Esophagus squamous epithelium (tissue), 5 donors: ENCODE measurements at places on chromosomes 5 and 9.

- DNase-seq, result no peak
These were observed 112.4 kb downstream of the INIP start for GRCh38 chr9:112605518-112605917.

DNA sequence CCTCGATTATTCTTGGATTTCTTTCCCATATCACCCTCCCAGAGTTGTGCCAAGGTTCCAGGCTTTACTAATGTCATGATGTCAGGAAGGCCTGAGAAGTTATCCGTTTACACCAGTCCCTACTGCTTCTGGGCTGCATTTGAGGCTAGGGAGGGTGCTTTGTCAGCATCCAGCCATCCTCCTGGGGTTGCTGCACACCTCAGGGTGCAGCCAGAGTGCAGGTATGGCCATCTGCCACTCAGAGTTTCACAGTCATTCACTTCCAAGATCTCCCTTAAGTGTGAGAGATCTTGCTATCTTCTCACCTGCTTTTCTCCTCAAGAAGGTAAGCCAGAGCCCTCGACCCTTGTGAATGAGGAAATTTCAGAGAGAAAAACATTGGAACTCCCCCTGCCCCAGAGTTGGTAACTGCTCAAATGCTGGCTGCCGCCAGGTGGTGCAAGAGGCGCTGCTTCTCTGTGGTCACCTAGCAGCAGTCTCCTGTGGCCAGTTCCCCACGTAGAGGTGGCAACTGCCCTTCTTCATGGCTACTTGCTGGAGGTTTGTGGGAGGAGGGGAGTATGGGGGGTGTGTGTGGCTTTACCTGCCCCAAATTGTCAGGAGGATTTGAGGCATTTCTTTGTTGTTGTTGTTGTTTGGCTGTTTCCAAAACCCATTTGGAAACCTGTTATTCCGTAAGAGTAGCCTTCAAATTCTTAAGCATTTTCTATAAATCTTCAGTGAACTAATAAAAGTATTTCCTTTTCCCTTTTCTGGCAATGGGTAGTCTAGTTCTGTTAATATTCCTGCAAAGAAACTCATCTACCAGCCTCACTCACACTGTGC, 259.6 kb upstream of the DMRT1 start:
- DNase-seq, result no peak

- no peak for DNase-seq
These were observed 156.4 kb upstream of the FTMT start for GRCh38 chr5:121695307-121695706.

DNA sequence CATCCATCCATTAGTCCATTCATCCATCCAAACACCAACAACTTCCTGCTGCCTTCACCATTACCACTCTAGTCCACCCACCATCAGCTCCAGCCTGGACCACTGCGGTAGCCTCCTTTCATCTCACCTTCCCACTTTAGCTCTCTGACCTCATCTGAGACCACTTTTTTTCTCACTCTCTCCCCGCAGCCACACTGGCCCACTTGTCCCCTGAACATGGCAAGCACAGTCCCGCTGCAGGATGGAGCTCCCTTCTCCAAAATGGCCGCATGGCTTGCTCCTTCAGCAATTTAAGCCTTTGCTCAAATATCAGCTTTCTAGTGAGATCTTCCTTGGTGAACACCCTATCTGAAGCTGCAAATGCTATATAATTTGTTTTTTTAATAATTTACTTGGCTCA, 11.1 kb downstream of the CSF1R start:
- DNase-seq, result no peak

DNA sequence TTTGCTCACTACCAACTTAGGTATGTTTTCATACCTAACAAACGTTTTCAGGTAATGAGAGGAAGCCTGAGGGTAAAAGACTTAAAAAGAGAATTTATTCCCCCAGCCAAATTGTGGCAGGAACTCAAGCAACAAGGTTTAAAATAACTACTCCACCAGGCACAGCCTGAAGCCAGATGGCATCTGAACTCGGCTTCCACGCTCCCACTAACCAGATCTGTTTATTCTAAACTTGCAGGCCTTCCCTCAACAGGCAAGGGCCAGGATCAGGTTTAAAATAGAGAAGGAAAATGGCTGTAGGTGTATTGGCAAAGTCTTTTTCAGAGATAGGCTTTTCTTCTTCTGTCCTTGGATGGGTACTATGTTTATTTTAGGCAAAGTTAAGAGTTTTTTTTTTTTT, 89.4 kb downstream of the OTULIN start:
- DNase-seq, result no peak

- DNase-seq, result no peak
These were observed 267.0 kb downstream of the SEC61B start for GRCh38 chr9:99489060-99489413.

DNA sequence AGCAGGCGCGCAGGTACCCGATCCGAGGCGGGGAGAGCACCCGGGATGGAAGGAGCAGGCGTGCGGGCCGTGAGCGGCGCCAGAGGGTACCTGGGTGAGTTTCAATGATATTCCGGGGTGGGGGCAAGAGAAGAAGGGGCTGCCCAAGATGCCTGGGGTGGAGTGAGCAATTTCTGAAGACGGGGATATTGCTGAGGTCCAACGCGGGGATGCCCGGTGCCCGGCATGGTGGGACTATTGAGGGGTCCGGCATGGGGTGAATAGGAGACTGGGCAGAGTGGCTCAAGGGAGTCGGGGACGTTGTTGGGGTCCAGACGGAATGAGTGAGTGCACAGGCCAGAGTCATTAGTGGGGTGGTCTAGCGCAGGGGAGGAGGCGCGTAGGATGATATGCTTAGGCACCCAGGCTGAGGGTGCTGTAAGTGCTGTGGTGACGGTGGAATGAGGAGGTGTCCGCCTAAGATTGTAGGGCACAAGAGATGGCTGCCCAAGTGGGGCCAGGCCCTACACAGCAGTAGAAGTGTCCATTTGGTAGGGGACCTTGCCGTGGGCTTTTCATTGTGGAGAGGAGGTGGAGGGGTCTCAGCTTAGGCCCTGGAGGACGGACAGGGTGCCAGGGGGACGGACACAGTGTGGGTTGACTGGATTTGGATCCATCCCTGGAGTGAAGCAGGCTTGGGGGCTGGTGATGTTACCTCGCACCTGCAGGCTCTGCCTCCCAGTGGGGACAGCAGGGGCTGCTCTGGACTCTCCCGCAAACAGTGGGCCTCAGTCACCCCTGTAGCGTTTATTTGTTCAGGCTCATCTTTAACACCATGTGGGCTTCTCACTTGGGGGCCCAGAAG, 719 bp downstream of the MIGA2 start:
- no peak for DNase-seq

- DNase-seq, result no peak
These were observed 70.3 kb downstream of the MAP1B start for GRCh38 chr5:72177538-72177937.

GRCh38 chr9:25415718-25416117, 262.5 kb downstream of the TUSC1 start:
- DNase-seq, result no peak

DNA sequence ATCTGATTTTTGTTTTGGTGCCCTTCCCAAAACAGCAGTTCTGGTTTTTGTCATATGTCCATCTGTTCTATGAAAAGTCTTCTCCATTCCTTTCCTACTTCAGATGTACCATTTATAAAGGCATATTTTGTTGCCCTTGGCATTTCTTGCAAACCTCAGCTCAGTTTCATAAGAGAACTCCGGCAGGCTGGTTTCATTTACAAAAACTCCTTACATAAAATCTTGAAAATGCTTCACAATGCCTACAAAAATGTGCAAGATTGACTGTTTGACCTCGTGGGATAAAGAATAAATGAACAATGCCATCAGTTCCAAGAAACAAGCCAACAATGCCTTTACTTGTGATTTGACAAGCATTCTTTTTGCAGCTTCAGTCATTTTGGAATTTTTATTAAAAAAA, 39.1 kb upstream of the CTNNAL1 start:
- no peak for DNase-seq
